ENCODE measurements at places on chromosomes 1 and 21.

DNA sequence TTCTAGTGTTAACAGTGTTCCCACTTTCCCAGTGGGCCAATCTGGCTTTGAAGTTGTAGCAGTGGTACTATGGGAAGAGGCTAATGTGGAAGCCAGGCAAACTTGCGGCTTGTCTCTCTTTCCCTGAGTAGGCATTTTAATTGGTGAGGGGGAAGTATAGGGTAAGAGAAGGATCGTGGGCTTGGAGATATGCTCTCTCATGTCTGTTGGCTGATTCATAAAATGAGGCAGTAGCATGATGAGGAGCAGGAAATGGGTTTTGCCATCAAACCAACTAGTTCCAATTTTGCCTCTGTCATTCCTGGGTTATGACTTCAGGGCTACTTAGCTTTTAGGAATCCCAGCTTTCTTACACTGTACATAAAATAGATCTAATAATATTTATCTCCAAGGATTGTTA is 12.1 kb downstream of the C8A start:
- no peak for DNase-seq

DNA sequence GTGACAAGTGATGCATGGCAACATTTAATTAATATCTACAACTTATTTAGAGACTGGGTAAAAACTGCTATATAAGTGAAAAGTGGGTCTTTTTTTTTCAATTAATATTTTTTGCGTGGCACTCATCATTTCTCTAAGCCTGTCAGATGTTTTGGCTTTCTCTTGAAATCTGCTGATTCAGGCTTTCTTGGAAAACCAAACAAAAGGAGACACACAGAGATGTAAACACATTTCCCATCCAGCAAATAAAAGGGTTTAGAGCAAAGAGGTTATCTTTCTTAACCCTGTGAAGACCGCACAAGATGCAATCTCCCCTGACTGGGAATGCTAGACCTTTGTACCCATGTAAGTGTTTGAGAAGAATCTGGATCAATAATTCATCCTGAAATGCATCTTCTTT is 48.7 kb upstream of the PLXNA2 start:
- DNase-seq = no peak

DNA sequence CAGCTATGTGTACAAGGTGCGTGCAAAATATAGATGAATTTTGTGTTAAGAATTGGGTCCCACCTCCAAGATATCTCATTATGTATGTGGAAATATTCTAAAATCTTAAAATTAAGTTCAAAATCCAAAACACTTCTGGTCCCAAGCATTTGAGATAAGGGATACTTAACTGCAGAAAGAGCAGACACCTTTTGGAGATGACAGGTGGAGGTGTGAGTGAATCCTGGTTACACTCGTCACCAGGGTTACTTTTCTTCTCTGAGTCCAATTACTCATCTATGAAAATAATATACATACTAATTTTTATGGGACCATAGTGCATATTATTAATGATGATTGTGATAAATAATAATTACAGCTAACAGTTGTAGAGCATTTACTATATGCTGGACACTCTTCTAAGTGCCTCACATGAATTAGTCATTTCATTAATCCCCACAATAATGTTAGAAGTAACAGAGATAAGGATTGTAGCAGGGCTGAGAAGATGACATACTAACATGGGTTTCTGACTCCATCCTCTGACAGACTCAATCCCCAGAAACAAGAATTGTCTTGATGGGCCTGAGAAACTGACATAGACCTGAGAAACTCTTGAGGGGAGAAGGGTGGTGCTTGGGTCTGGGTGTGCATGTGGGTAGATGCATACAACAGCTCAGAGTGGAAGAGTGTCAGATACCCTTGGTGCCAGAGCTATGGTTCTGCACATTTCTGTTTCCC is 8.3 kb upstream of the FASLG start:
- DNase-seq = no peak

DNA sequence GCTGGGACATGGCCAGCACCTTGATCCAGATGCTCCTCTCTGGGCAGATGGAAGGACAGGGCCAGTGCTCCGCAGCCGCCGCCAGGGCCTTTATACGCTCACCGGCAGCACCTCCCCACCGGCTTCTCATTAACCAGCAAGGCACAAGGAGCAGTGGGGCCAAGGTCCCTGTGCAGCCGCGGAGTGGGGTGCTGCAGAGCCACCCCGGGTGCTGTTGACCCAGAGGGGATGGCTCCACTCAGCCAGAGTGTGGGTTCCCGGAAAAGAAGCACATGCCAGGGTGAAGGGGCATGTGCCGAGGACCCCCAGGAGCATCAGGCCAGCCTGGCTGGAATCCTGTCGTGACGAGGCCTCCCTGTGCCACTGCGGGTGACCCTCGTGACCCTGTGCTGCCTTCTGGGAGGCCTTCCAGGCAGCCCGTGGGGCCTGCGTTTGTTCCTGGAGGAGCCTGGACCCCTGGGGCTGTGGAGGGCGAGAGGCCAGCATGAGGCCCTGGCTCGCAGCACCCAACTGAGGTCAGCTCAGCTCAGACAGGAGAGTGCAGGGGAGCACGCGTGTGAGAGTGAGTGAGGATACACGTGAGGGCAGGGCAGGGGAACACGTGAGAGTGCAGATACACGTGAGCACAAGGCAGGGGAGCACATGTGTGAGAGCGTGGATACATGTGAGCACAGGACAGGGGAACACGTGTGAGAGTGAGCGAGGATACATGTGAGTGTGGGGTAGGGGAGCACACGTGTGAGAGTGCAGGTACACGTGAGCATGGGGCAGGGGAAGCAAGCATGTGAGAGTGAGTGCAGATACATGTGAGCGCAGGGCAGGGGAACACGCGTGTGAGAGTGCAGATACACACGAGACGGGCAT is at the start of gene FTCD:
TSS of gene FTCD (minus strand) at position 66 of the 864 bp plus-strand sequence. CDS start at position 10, 56 bp downstream.
- no peak for DNase-seq

DNA sequence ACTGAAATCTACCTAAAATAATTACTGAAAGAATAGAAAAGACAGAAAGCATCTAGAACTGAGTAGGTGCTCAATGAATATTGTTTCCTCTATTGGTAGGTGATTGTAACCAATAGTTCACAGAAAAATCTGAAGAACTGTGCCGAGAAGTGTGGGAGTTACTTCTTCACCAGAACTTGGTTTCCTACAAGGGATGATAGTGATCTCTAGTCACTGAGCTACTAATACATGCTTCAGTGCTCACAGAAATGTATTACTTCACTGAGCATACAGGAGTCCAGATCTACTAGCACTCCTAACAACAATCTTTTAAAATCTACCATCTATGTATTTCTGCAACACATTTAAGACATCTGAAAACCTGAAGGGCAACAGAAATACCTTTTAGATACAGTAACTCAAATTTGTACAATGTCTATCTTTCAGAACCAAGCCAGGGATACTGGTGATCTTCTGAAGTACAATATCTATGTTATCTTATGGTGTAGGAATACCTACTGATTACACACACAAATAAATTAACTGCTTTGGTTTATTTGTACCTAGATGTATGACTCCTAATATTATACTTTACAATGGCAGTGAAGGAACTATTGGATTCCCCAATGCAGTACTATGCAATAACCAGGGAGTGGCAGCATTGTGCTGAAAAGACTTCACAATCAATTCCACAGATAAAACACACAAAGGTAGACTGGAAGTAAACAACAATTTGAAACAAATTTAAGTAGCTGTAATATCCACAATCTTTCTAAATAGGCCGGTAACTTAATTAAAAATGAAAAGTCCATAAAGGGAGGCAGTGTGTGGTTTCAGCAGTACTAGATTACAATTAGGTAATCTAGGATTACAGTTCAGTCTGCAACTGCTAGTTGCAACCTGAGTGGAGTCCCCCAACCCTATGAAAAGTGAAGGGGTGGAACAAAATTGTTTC is 243.0 kb downstream of the SLC45A1 start:
- DNase-seq = peak; percentile 3

GRCh38 chr1:224831501-224831900 is 98.0 kb upstream of the DNAH14 start:
- no peak for DNase-seq

GRCh38 chr1:3213730-3214129 is 144.7 kb downstream of the PRDM16 start:
- DNase-seq = no peak

- no peak for DNase-seq
These were observed 23.7 kb upstream of the ETV3 start for GRCh38 chr1:157161901-157162300.

GRCh38 chr21:15065392-15066122 is 757 bp upstream of the NRIP1 start:
- DNase-seq = peak; percentile 38

Data from stimulated activated CD8-positive, alpha-beta memory T cell treated with anti-CD3 and anti-CD28 coated beads, Interleukin-4, amount 100 ng/mL, for 1 hour (primary cell).